ENCODE measurements at places on chromosomes 16 and 17. TPM values are rescaled to one million over a fixed set of nuclear protein-coding genes. Genes with fewer than 3 reads are reported as not detected.
A peak's percentile ranks its signal among the peaks of the same experiment; 100 is the strongest.

DNA sequence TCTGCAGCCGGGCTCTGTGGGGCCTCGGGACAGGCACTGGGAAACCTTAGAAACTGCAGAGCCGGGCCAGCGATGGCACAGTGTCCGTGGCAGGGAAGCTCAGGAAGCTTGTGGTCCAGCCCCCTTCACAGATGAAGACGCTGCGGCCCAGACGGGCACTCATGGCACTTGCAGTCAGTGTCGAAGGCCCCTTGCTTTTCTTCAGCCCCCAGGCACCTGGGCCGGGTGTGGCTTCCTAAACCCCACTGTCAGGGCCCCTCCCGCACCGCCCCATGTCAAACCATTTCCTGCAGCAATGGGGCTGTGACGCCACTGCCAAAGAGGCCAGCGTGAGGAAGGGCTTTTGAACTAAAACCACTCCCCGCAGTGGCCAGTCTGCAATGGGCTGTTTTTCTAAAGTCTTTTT, 164.0 kb downstream of the LAT start:
- DNase-seq, result no peak

DNA sequence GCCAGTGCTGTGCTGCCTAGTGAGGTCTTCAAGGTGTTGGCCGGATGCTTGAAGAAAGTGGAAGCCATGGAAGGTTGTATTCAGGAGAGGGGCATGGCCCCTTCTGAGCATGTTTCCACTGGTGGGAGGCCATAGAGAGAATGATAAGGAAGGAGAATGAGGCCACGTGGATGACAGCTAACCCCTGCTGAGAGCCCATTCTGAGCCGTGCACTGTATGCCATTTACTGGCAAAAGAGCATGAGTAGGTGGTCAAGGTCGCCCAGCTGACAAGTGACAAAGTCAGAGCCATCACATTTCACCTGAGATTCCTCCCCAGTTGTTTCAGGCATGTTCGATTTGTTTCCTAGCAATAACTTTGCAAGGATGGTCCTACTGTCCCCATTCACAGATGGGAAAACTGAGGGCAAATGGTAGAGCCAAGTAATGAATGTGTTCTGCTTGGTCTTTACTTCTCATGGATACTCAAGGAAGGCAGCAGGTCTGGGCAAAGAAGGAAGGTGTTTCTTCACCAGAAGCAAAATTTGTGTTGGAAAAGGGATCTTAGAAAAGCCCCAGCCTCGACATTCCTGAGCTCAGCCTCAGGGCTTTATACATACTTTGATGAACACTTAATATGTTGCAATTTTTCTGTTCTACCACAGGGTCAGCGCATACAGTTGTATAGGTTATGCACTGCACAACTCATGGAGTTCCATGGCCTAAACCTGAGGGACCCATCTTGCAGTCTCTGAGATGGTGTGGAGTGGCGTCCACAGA, 10.5 kb upstream of the NKD1 start:
- no peak for DNase-seq

DNA sequence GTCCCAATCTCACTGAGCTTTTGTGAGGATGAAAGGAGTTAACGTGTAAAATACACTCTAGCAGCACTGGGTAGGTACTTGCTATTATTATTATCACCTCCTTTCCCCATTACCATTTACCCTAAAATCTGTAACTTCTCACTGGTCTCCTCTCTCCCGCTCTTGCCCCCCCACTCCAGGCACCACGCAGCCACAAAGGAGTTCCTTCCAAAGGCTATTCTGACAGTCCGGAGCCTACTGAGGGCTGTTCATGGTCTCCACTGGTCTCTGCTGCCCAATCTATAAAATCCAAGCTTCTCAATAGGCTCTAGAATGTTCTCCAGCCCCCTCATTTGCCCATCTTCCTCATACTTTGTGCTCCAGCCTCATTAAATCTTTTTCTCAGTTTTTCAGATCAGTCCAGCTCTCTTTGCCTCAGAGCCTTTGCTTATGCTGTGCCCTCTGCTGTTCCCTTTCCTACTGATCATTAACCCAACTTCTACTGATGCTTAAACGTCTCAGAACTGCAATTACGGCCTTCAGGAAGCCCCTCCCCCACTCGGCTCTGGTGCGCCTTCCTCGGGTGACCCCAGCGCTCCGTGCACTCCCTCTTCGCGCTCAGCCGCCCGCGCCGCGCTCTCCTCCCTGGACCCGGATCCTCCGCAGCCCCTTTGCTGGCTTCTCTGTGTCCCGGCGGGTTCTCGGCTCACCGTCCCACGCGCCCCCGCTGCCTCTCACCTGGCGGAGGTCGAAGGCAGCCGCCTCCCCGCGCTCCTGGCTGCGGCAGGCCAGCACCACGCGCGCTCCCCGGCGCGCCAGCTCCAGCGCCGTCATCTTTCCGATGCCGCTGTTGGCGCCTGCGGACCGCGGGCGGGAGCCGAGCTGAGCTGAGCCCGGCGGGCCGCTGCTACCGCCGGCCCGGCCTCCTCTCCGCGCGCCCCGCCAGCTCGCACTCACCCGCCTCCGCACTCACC, 737 bp downstream of the DHRS13 start:
- DNase-seq, result no peak

DNA sequence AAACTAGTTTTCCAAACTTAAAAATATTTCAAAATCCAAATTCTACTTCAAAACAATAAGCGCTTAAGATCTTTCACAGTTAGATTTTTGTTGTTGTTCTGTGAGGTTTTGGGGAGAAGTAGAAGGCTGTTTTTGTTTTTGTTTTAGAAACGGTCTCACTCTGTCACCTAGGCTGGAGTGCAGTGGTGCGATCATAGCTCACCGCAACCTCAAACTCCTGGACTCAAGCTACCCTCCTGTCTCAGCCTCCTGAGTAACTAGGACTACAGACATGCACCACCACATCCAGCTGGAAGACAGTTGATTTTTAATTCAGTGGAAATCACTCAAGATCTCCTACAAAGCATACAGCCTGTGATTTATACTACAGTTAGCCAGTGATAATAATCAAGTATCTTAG, 2.7 kb downstream of the SHCBP1 start:
- no peak for DNase-seq

DNA sequence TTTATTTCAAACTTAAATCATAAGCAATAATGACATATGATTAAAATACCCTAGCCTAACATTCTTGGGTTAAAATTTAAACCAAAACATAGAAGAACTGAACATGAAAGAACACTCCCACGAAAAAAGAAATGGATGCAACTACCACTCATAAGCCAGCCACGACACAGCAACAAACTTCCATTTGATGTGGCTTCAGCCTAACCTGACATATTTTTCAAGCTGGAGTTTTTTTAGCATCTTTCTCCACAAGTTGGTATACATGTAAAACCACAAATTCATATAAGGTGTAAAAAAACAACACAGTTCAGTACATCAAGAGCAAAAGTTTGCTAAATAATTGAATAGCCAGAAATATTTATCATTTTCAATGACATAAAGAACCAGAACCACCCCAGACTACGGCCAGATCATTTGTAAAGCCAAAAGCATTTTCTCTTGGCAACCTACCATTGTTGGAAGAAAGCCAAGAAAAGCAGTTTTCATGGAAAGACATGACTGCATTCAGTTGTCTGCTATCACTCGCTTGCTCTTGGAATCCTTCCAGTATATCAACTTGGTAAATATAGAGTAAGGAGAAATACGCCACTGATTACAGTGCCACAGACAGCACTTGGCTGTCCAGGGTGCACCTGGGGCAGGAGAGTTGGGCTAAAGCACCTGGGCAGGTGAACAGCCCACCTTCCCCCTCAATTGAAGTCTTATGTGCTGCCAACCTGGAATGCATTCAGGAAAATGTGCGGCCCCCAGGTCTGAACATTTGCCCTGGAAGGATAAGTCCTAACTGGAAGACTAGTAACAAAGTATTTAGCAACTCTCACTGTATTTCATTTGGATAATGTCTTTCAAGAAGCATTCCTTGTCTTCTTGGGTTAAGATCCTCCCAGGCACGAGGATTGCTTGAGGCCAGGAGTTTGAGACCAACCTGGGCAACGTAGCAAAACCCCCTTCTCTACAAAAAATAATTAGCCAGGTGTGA, 60.5 kb downstream of the CREBBP start:
- no peak for DNase-seq

DNA sequence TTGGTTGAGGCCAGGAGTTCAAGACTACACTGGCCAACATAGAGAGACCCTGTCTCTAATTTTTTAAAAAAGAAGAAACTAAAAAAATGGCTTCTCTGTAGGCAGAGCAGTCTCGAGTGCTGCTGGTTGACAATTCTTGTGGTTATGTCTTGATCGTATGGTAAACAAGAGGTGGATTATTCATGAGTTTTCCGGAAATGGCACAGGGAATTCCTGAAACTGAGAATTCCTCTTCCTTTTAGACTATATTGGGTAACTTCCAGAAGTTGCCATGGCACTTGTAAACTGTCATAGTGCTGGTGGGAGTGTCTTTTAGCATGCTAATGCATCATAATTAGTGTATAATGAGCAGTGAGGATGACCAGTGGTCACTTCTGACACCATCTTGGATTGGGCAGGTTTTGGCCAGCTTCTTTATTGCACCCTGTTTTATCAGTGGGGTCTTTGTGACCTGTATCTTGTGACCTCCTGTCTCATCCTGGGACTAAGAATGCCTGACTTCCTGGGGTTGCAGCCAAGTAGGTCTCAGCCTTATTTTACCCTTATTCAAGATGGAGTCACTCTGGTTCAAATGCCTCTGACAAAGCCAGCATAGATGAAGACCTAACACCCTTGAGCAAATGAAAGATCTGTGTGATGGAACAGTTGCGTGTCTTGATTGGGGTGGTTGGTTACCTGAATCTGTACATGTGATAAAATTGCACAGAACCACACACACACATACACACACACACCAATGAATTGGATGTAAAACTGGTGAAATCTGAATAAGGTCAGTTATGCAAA, 30.2 kb downstream of the BMERB1 start:
- DNase-seq, result no peak

DNA sequence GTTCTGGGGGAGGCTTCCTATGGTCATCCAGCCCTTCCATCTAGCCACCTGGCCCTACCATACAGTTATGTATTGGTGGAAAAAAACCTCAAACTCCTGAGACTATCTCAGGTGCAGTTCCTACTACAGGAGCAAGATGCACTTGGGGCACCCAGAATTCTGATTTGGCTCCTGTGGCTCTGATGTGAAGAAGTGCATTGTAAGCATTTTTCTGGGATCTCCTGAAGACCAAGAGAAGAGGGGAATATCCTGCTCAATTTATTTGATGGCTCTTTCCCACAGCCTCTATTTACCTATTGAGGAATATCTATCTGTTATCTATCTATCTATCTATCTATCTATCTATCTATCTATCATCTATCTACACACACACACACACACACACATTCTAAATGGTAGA, 1981.5 kb downstream of the TP53TG3F start:
- no peak for DNase-seq

DNA sequence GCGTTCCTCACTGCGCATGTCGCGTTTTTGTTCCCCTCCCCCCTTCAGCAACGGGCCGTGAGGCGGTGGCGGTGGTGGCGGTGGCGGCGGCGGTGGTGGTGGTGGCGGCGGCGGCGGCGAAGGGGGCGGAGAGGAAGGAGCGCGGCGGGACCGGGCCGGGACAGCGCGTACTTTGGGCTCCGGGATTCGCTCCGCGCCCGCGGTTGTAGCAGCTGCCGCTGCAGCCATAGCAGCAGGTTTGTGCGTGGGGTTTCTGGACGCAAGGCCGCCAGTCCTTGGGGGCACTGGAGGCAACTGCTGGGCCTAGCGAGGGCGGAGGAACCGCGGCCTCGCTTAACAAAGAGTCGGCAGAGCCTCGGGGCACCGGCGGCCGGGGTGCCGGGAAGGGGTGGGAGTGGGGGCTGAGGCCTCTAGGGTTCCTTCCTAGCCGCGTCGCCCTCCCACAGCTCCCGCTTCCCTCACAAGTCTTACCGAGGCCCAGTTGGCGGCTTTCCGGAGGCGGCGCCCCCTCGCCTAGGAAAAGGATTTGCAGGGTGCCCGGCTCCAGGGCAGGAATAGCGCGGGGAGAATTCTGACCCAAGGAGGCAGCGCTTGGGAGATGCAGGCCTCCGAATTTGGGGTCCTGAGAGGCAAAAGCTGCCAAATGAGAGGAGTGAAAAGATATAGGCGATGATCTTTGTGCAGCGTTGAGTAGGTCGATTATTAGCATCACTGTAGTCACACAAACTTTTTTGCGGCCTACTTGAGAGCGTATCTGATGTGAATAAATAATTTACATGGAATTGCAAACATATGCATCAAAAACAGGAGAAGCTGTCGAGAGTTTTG, at the start of gene DDX42:
DDX42 (plus strand) TSS at position 30 of the 828 bp plus-strand sequence. CDS start 12,880 bp downstream, outside the sequence.
- peak; percentile 92 for DNase-seq

DNA sequence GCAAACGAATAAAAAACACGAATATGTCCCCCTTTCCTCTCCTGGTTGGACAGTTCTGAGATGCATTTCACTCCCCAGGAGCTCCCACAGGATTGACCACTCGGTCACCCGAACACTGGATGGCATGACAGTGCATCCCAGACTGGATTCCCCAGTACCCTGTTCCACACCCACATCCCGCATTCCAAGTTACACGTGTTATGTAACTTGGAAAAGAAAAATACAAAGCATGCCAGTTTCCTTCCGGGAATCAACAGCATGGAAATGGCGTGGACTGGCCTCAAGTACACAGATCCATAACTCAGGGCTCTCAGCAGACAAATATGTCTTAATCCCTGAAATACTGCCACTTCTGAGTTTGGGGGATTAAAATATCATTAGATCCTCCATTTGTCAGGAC, 12.6 kb upstream of the KLHL36 start:
- DNase-seq, result no peak

DNA sequence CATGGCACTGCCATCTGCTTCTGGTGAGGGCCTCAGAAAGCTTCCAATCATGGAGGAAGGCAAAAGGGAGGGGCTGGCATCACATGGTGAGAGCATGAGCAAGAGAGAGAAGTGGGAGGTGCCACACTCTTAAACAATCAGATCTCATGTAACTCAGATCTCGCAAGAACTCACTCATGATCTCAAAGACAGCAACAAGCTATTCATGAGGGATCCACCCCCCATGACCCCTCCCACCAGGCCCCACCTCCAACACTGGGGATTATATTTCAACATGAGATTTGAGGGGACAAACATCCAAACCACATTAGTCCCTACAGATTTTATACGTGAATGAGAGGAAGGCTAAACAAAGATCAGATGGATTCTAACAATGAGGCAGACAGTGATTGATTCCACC, 8.9 kb upstream of the TMEM132E start:
- DNase-seq, result no peak

DNA sequence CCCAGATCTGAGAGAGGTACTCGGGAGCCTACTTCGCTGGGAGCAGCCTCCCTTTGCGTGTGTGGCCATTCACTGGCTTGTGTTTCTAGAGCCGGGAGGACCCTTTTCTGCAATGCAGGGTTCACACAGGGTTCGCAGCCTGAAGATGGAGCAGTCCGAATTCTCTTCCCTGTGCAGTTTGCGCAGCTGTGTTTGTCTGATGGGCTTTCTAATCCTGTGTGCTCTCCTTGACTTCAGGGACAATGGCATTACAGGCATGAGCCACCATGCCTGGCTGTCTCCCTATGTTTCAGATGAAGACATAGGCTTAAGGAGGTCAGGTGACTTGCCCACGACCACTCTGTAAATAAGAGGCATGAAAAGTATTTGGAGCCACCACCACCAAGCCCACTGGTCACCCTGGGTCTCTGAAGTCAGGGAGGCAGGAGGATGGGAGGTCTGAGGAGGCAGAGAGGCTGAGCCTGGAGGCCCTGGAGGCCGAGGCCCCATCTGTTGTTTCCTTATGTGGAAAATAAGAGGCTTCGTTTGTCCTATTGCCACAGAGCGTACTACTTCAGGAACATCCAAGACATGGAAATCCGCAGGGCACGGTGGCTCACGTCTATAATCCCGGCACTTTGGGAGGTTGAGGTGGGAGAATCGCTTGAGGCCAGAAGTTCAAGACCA, 5.0 kb upstream of the STH start:
- DNase-seq, result no peak

Gene PIRT
- 1.3 TPM for total RNA-seq

Gene SLFN5
- 33.4 TPM for total RNA-seq

Gene SEPHS2
- 37.2 TPM for total RNA-seq

Gene SLC26A11
- total RNA-seq, result 11.6 TPM

Gene HYDIN
- 0.32 TPM for total RNA-seq

Gene SPATA22
- not detected for total RNA-seq

Gene KRTAP4-3
- total RNA-seq, result not detected

Measured in esophagus muscularis mucosa (tissue), 4 donors.